NCI-H2171 treated with DMSO at 0.1 percent for 48 hours (cell line): ENCODE measurements at places on chromosomes 12 and 14.

DNA sequence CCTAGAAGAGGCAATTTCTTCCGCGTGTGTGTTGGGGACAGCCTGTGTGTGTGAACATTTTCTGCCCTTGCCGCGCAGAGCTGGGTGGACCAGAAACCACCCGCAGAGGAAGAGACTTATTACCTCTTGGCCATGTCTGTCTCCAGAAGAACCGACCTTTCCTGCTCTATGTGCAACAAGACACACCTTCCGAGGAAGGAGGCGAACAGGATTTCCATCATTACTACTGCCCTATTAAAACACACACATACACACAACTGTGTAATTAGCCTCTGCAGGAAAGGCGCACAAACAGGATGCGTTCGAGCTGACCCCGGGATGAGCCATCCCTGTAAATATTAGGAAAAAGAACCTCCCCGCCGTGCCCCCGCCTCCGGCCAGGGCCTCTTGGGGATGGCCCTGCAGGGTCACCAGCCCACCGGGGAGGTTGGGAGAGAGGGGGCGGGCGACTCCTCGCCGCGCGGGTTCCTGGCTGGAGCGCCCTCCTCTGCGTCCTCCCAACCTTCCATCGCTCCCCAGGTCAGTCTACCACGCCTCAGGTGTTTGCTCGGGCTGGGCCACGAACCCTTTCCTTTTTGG lies 484 bp upstream of the PRKCH start:
- no peak for DNase-seq

DNA sequence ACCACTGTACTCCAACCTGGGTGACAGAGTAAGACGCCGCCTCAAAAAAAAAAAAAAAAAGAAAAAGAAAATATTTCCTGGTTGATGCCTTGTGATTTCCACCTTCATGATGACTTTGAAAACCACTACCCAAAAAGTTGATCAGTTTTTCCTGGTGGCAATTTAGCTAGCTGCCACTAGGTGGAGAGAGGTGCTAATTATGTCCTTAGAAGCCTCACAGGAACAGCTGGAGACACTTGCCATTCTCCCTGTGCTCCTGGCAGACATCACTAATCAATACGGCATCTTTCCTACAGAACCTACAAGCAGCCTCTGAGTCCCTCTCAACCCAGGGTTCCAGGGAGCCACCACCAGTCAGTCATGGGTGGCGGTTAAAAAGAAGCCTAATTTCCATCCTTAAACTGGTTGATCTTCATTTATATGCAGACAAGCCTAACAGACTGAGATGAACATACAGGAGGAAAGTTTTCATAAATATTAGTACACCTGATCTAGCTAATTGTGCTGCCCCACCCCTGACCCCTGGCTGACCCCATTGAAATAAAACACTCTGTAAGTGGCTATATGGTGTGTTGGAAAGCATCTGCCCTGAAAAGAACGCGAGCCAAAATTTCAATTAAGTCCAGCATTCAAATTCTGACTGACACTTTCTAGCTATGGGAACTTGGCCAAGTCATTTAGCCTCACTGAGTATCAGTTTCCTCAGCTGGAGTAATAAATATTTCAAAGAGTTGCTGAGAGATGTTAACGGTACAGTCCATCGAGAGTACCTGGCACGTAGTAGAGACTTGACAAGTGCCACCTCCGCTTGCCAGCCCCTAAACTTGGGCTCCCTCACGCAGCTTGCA lies 6.2 kb upstream of the OAS1 start:
- peak; percentile 96 for DNase-seq

GRCh38 chr14:90168425-90169105 lies 87.8 kb upstream of the PSMC1 start:
- no peak for DNase-seq

- DNase-seq = no peak
These were observed 2.7 kb downstream of the GAPDH start for GRCh38 chr12:6536894-6537579.

- peak; percentile 95 for DNase-seq
These were observed 91.5 kb upstream of the ZFP36L1 start for GRCh38 chr14:68884031-68885030.

- no peak for DNase-seq
These were observed 35.8 kb upstream of the FBXO33 start for GRCh38 chr14:39467889-39468524.

DNA sequence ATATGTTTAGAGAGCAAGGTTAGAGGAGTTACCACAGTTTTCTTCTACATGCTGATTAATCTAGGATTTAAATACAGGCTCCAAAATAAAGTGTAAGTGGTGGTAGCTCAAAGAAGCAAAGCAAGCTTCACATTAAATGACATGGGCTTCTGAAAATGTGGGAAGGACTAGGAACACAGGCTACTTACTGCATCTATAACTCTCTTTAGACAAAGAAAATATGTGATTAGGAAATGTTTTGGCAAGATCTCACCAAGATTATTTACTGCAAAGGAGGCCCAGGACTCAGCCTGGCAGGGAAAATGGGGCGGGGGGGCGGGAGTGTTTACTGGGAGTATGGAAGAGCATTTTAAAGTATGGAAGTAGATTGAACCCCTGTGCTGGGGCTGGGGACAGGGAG lies 39.4 kb downstream of the ETV6 start:
- no peak for DNase-seq
